Left renal pelvis (tissue), 4 donors: ENCODE measurements at places on chromosomes 7 and 10. TPM values are rescaled to one million over a fixed set of nuclear protein-coding genes. Genes with fewer than 3 reads are reported as not detected.
A peak's percentile ranks its signal among the peaks of the same experiment; 100 is the strongest.

Gene HACD1
- polyA plus RNA-seq = 2.3 TPM

GRCh38 chr7:47153058-47153457, 428.9 kb downstream of the TNS3 start:
- peak; percentile 58 for DNase-seq

Gene SPDYE2
- 10.7 TPM for polyA plus RNA-seq

DNA sequence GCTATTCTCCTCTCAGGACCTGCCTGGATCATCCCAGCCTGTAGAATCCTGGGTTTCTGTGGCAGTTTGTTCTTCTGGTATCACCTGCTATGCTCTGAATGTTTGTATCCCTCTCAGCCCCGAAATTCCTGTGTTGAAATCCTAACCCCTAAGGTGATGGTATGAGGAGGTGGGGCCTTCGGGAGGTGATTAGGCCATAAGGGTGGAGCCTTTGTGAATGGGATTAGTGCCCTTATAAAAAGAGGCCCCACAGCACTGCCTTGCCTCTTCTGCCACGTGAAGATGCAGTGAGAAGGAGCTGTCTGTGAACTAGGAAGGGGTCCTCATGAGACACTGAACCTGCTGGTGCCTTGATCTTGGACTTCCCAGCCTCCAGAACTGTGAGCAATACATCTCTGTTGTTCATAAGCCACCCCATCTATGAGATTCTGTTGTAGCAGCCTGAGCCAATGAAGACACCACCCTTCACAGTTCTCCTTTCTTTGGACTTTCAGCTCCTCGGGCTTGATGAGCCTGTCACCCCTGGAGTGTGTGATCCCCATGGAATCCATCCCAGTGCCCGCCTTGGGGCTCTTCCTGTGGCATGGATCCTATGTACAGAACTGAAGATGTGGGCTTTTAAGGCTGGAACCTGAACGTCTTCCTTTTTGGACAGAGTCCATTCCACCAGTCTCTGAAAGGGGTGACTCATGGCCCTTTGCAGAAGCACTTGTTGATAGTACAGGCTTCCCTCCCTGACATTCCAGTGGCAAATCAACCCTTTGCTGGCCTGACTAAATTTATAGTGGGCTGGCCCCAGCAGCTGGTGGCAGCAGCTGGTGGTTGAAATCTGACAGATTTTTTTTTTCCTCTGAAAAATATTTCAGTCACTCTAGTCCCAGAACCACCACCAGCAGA, 138.0 kb downstream of the TACC2 start:
- DNase-seq = no peak

Gene CCL24
- polyA plus RNA-seq = not detected

GRCh38 chr7:130994378-130995115, 260.5 kb upstream of the KLF14 start:
- DNase-seq = no peak

GRCh38 chr7:37555528-37555927, 106.9 kb upstream of the ELMO1 start:
- DNase-seq = no peak

DNA sequence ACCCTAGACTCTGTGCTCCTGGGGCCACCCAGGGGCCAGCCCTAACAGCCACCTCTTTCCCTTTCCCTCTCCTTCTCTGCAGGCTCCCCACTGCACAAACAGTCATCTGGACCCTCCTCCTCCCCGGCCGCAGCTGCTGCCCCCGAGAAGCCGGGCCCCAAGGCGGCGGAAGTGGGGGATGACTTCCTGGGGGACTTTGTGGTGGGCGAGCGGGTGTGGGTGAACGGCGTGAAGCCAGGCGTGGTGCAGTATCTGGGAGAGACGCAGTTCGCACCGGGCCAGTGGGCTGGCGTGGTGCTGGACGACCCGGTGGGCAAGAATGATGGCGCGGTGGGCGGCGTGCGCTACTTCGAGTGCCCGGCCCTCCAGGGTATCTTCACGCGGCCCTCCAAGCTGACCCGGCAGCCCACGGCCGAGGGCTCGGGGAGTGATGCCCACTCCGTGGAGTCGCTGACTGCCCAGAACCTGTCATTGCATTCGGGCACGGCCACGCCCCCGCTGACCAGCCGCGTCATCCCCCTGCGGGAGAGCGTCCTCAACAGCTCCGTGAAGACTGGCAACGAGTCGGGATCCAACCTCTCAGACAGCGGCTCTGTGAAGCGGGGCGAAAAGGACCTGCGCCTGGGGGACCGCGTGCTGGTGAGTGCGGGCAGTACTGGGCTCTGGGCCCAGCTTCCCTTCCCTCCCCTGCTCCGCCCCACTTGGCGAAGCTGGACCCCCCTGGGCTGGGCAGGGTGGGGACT, 49.3 kb downstream of the CLIP2 start:
- DNase-seq = no peak

Gene SPDYE2B
- 0.39 TPM for polyA plus RNA-seq

Gene GIMAP7
- polyA plus RNA-seq = 13.0 TPM

DNA sequence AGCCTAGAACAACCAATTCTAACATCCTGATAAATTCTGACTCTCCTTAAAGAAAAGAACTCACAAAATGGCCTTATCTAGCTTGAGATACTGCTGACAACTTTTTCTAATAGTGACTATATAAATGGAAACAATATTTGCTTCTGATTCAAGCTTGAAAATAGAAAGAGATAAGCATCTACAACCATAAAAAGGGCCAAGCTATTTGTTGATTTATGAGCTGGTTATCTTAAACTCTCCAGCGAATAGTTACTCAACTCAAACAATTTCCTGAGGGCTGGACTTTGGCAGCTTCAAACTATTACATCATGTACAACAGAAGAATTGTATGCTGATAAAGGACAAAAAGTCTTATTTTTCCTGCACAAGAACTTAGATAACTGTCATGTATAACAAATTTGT, 4.6 kb downstream of the USP54 start:
- DNase-seq = peak; percentile 50

DNA sequence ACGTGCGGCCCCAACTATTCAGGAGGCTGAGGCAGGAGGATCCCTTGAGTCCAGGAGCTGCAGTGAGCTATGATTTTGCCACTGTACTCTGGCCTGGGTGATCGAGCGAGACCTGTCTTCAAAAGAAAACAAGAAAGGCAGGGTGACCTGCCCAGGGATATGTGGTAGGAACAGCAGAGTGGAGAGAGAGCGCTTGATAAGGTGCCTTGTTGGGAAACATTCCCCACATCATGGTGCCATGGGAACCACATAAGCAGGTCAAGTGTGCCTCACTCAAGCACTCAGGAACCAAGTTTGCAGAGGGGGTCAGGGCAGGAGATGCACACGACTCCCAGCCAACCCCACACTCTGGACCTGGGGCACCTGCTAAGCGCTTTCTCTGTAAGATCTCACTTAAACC, 37.3 kb downstream of the PVRIG start:
- no peak for DNase-seq

Gene SFTPA2
- 0.34 TPM for polyA plus RNA-seq

Gene CPA2
- polyA plus RNA-seq = 0.90 TPM

- no peak for DNase-seq
Observed at GRCh38 chr7:32227746-32228145, 157.5 kb upstream of the PDE1C start.

Gene TWIST1
- polyA plus RNA-seq = 8.5 TPM

Gene ABCB4
- polyA plus RNA-seq = 1.9 TPM

GRCh38 chr10:118173296-118173695, 126.6 kb upstream of the RAB11FIP2 start:
- no peak for DNase-seq

GRCh38 chr10:86188326-86188725, 178.3 kb downstream of the GRID1 start:
- no peak for DNase-seq

DNA sequence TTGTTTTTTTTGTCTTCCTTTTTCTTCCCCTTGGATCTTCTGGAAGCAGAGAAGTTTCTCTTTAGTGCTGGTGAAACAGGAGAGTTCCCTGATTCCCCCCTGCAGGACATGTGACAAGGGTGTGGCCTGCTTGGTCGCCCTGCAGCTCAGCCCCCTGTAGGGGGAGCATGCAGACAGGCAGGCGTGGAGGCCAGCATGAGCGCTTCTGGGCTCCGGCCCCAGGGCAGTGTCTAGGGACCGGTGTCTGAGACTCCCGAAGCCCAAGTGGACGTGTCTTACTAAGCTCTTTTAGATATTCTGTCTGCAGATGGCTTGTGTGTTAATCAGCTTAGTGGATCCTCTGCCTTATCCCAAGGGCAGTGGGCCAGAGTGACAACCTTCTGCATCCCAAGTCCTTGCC, 26.1 kb downstream of the PRSS58 start:
- DNase-seq = no peak

Gene RUFY2
- 28.0 TPM for polyA plus RNA-seq

DNA sequence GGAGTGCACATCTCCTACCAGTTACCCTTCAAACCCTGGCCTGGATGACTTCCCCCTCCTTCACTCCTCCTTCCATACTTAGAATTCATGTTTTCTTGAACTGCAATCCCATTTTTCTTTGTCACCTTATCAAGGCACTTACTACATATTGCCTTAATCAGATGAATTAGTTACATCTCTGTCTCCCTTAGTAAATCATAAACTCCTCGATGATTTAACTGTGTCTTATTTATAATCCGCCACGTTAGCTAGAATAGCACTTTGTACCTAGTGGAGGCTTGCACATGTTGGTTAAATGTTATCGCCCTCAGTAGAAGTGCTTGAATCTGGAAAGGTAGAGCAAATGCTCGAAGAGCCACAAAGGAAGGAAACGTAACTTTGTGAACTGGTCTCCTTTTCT, 94.7 kb upstream of the RAB11FIP2 start:
- no peak for DNase-seq
